ENCODE measurements at places on chromosomes 12 and 14. TPM values are rescaled to one million over a fixed set of nuclear protein-coding genes. Genes with fewer than 3 reads are reported as not detected.

KLRB1 gene
- total RNA-seq, result 0.41 TPM

JPH4 gene
- total RNA-seq, result 1.1 TPM

OVCH1 gene
- total RNA-seq, result 0.10 TPM

IL31 gene
- total RNA-seq, result not detected

PZP gene
- not detected for total RNA-seq

NEMP1 gene
- 16.5 TPM for total RNA-seq

AICDA gene
- total RNA-seq, result 0.10 TPM

PGF gene
- 8.6 TPM for total RNA-seq

TAS2R20 gene
- total RNA-seq, result 8.2 TPM

IFI27 gene
- total RNA-seq, result 22.2 TPM

Measured in tongue (tissue), 3 donors.